ENCODE measurements at places on chromosomes 4 and X.

- no peak for DNase-seq
These were observed 32.1 kb upstream of the CPLX1 start for GRCh38 chr4:858041-858481.

DNA sequence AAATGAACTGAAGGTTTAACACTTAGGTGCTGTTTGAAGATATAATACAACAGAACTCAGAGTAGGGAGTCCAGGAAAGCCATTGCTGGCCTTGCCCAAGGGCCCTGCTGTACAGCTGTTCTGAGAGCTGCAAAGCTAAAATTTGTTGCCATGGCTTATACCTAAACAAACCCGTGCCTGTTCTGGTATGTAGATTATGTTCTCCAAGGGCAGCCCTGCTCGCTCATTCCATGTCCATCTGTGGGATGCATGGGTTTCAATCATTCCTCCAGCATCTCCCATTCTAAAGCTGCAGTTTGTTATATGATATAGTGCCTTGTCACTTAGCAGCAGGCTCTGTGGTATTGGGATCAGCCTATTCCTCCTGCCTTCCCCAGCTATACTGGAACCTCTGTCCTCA, 80.8 kb upstream of the BMPR1B start:
- DNase-seq, result no peak

DNA sequence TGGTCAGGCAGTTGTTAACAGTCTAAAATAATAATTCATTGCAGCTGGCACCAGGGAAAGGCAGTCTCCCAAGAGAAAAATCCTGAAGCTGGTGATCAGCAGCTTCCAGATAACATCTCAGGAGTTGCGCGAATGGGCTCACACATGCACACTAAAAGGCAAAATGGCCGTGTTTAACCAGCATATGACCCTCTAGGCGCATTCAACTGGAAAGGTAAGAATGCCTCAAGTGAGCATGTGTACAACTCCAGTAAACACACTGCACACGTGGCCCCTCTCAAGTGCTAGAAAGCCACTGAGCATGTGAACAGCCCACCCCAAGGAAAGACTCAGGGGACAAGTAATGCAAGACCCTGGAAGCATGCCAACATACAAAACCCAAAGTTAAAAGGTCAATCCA, 33.1 kb downstream of the STPG2 start:
- no peak for DNase-seq

GRCh38 chr4:145933134-145933533, 5.5 kb downstream of the ZNF827 start:
- no peak for DNase-seq

- no peak for DNase-seq
These were observed 282.8 kb downstream of the PPP1R2C start for GRCh38 chrX:42495139-42495538.

DNA sequence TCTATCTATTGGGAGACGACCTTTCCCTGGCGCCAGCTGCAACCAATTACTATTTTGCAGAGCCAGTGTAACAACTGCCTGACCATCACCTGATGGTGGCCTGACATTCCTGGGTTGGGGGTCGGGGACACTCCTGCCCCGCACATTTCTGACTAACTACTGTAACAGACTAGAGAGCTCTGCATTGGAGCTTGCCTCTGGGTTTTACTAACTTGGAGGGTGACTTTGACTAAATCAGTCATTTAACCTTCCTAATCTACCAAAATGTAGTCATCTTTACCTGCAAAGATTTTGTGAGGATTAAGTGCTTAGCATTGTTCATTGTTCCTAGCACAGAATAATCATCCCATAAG, 37.5 kb upstream of the ABCG2 start:
- no peak for DNase-seq

DNA sequence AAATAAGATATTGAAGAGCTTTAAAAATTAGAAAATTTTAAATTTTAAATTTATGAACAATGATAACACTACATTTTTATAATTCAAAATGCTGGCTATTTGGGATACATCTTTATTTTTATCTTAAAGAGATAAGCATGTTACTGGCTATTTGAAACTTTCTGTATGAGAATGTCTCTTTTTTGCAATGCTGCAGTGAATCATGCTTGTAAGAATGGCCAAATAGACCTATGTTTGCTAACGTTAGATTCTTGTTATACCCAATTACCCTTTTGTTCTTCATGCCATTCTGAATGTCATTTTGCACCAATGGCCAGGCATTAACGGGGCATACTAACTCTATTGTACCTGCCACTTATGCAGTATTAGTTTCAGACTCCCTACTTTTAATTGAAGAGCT, 49.5 kb downstream of the SLIT2 start:
- no peak for DNase-seq

- peak; percentile 25 for DNase-seq
These were observed 6.0 kb upstream of the EFNB1 start for GRCh38 chrX:68822641-68823410.

All from mucosa of gallbladder (tissue), 1 donor.